HL-60 (cell line): ENCODE measurements at places on chromosomes 16 and 17.

DNA sequence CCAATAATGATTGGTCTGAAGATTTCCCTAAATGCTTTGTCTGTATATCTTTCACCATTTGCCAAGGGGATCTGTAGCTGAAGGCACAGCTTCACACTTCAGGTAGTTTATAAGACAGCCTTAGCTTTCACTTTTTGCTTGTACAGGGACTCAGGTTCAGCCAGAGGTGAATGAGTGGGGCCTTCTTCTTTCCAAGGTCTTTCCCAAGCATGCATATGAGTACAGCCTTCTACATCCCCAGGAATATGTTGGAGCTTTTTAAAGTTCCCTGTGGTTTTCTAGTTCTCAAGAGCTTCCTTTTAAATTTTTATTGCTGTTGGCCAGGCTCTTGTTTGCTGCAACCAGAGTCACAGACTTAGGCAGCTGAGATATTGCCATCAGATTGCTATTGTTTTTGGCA lies 17.9 kb upstream of the SPDYE4 start:
- no peak for DNase-seq

DNA sequence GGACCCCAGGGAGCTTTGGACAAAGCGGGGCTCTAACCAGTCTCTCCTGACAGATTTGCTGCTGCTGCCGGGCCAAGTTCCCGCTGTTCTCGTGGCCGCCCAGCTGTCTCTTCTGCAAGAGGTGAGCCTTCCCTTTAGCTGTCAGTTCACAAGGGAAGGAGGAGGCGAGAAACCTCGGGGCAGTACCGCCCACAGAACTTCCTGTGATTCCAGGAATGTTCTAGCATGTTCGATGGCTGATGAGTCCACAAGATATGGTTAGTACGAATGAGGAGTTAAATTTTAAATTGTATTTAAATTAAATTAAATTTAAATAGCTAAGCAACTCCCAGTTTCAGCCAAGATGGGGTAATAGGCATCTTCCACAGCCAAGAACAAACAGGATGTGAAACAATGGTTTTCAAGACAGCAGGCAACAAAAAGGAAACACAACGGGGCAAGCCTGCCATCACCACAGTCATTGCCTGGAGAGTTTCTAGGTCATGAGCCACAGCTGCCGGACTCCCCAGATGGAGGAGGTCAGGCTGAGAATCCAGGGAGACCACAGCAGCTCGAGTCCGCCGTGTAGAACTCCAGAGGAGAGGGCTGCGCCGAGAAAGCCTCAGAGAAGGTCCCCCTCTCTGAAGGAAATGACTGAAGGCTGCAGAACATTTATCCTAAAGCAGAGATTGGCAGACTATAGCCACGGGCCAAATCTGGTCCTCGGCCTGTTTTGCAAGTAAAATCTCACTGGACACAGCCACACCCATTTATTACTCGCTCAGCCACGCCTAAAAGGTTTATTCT lies 9.5 kb upstream of the TCF25 start:
- DNase-seq, result no peak

DNA sequence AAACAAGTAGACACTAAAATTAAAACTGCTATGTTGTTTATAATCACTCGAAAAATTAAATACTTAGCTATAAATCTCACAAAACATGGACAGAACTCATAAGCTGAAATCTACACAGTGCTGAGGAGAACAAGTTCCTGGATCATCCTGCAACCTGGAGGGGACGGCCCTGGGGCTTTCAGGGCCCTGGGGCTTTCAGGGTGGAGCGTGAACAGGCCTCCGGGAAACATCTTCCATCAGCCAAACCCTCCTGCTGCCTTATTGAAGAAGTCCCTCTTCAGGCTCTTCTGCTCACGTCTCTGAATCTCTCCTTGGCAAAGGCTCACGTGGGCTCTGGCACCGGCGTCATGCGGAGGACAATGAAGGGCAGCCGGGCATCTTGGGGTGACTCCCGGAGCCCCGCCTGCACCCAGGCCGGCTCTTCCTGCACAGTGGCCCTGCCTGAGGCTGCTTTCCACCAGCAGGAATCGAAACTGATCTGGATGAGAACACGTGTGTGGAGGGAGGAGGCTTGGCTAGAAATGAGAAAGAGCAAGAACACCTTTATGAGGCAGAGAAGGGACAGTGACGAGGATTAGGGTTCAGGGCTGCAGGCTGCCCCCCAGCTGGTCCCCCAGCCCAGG lies 127.3 kb downstream of the CDRT15L2 start:
- no peak for DNase-seq

GRCh38 chr16:17602678-17603077 lies 131.9 kb upstream of the XYLT1 start:
- peak; percentile 27 for DNase-seq

DNA sequence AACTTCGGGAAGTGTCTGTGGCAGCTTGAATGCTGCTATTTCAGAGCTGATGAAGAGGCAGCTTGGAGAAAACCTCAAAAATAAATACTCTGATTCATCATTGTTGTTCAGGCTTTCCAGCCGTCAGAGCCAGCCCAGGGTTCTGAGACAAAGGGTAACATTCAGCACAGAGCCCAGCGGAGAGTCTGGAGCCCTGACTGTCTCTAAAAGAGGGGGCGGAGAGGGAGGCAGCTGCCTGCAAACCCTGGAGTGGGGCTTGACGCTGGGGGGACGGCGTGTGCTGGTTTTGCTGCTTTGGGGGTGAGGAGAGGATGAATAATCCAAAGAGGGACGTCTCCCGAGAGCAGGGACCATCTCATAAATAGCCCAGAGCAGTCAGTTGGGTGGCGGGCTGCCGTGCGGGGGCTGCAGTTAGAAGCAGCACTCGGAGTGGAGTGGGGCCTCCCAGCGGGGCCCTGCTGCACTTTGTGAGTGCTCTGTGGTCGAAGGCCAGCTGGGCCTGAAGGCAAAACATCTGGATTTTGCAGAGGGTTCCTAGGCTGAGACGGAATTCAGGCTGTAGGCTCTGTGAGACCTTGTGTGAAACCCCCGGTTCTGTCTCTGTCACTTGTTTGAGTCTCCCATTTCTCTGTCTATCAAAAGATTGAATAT lies 237.8 kb downstream of the PRKCA start:
- DNase-seq, result no peak

- DNase-seq, result no peak
These were observed 14.6 kb downstream of the CCDC57 start for GRCh38 chr17:82198092-82198491.

- no peak for DNase-seq
These were observed 190.3 kb downstream of the KIF2B start for GRCh38 chr17:54013072-54013471.

GRCh38 chr17:7912927-7913524 lies 3.1 kb downstream of the RNF227 start:
- DNase-seq, result peak; percentile 60

DNA sequence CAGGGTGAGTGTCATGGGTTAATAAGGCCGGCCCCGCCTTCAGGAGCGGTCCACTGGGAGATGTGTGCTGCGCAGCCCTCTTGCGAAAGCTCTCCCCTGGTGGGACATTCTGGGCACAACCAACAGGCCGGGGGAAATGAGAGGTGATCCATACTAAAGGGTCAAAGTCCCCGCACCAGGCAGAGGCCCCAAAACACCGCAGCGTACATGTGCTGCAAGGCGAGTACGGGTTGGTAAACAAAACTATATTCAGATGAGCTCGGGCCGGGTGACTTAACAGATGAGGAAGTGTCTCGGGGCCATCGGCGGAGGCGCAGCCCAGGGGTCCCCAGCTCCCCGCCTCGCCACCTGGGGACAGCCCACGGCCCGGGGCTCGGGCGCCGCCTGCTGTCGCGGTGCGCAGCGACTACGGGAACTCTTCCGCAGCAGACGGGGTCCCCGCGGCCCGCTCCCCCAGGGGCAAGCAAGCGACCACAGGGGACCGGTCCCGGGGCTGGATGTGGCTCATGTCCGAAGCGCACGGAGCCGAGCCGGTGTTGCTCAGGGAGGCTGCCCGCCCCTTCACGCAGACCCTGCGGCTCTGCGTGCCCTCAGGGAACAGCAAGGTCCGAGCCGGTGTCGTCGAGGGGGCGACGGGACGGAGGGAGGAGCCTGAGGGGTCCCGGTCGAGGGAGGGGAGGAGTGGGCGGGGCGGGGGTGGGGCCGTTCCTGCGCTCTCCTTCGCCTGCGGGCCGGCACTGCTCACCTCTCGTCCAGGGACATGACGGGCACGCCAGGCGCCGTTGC lies at the start of gene RAB37:
TSS of gene RAB37 (plus strand) at position 744 of the 786 bp plus-strand sequence. CDS start at position 761, 17 bp downstream.
- peak; percentile 82 for DNase-seq

- DNase-seq, result no peak
These were observed 6.4 kb upstream of the CRISPLD2 start for GRCh38 chr16:84813141-84813934.

- no peak for DNase-seq
These were observed 59.1 kb downstream of the PIPOX start for GRCh38 chr17:29102046-29102445.

- DNase-seq, result no peak
These were observed 87.2 kb downstream of the TBC1D16 start for GRCh38 chr17:79948406-79948944.

GRCh38 chr17:79153367-79154130 lies 78.9 kb downstream of the ENGASE start:
- no peak for DNase-seq

- DNase-seq, result no peak
These were observed 9.5 kb downstream of the USP22 start for GRCh38 chr17:21033350-21033749.

DNA sequence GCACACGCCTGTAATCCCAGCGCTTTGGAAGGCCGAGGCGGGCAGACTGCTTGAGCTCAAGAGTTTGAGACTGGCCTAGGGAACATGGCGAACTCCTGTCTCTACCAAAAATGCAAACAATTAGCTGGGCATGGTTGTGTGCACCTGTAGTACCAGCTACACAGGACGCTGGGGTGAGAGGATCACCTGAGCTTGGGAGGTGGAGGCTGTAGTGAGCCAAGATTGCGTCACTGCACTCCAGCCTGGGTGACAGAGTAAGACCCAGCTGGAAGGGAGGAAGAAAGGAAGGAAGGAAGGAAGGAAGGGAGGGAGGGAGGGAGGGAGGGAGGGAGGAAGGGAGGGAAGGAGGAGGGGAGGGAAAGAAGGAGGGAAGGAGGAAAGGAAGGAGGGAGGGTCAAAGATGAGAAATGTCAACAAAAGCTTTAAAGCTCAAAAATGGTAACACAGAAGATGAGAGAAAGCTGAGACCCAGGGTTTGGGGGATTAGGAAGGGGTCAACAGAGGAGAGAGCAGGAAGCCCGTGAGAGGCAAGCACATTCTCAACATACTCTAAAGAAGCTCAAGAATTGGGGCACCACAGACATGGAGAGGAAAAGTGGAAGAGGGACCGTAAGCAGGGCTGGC lies 5.0 kb upstream of the KRT19 start:
- DNase-seq, result no peak

DNA sequence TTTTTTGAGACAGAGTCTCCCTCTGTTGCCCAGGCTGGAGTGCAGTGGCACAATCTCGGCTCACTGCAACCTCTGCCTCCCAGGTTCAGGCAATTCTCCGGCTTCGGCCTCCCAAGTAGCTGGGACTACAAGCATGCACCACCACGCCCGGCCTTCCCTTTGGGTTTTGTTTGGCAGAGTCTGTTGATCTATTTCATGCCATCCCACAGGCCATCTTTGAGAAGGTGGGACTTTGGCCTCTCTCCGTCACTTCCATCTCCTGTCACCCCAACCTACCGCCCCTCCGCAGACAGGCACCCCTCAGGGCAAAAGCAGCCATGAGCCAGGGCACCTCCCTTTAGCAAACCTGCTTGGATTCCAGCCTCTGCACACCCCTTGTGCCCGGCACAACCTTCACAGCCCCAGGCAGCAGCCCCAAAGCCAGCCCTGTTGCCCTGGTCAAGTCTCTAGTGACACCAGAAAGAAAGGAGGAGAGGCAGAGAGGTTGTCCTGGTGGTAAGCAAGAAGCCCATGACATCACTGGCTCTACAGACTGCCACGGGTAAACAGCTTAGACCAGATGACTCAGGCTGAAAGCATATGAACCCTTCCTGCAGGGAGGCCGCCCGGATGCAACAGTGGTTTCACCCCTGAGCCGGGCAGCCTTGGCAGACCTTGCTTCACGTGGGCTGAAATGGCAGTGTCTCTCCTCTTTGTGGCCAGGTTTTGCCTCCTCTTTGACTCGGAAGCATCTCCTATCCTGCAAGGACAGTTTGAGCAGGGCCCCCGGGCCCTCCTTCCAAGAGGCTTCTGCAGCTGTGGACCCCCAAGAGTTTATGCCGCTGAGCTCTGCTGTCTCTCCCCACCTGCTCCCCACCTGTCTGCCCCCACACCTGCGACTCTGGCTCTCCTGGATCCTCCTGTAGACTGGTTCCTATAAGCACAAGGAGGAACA lies 8.1 kb upstream of the TIMP2 start:
- DNase-seq, result peak; percentile 67

DNA sequence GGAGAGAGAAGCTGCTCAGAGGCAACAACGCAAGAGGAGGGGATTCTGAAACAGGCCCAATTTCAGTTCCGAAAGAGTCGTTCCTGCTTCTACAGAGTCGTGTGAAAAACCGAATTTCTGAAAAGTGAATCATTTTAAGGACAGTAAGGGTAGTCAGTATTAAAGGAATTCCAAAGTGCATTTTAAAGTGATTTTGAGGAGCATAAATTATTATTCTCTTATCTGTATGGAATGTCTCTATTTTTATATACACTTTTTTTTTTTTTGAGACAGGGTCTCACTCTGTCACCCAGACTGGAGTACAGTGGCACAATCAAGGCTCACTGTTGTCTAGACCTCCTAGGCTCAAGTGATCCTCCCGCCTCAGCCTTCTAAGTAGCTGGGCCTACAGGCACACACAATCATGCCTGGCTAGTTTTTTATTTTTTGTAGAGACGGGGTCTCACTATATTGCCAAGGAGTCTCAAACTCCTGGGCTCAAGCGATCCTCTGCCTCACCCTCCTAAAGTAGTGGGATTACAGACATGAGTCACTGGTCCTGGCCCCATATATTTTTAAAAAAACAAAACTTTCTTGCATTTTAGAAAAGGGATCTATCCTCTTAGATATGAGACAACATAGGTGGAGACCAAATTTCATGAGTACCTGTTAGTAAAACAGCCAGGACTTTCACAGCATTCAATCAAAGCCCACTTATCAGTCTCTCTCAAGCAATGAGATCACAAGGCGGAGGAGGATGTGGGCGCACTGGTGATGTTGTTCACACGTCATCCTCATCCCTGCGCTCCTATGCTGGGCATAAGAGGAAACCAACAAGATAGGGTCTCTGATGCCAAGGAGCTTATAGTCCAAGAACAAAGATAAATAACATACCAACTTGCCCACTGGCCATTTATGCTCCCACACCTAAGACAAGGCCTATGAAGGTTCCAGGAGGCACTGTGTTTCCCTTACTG lies 53.2 kb downstream of the SMG6 start:
- no peak for DNase-seq
